Activated CD8-positive, alpha-beta memory T cell treated with anti-CD3 and anti-CD28 coated beads for 36 hours (primary cell): ENCODE measurements at places on chromosomes 5 and 9. TPM values are rescaled to one million over a fixed set of nuclear protein-coding genes. Genes with fewer than 3 reads are reported as not detected.

Gene OXCT1
- total RNA-seq = 131 TPM

Gene MACROH2A1
- 198 TPM for total RNA-seq

Gene OGN
- not detected for total RNA-seq

Gene HTR4
- total RNA-seq = not detected

Gene NUDT2
- total RNA-seq = 30.3 TPM

Gene CDH9
- not detected for total RNA-seq

Gene SLC6A18
- total RNA-seq = not detected

Gene DDX4
- not detected for total RNA-seq

Gene FAM151B
- 0.10 TPM for total RNA-seq

Gene ODF2
- 73.4 TPM for total RNA-seq

Gene SOX30
- total RNA-seq = 0.29 TPM

Gene TMEM203
- 47.1 TPM for total RNA-seq

Gene TUT7
- total RNA-seq = 33.9 TPM

Gene LHX3
- total RNA-seq = not detected

Gene WDR38
- total RNA-seq = not detected

Gene FOXD4L6
- not detected for total RNA-seq

Gene PLEKHG4B
- 0.04 TPM for total RNA-seq

Gene TAF11L10
- total RNA-seq = not detected

Gene CCNJL
- total RNA-seq = not detected

Gene PCDHGA2
- not detected for total RNA-seq

Gene TMEM252
- not detected for total RNA-seq

Gene GNA14
- not detected for total RNA-seq

Gene NPR2
- 9.7 TPM for total RNA-seq

Gene SLCO4C1
- 0.11 TPM for total RNA-seq

Gene SERF1A
- 11.9 TPM for total RNA-seq

Gene NUTM2F
- total RNA-seq = not detected

Gene PCDHA1
- total RNA-seq = not detected

Gene SLC46A2
- total RNA-seq = not detected

Gene ARL10
- 16.7 TPM for total RNA-seq

Gene BRINP1
- total RNA-seq = not detected

Gene PRDM9
- total RNA-seq = not detected

Gene BTNL3
- total RNA-seq = not detected

Gene INSL6
- total RNA-seq = not detected

Gene PDE8B
- total RNA-seq = not detected

Gene TMEFF1
- 0.19 TPM for total RNA-seq

Gene SH3PXD2B
- 0.25 TPM for total RNA-seq

Gene TAF11L9
- total RNA-seq = not detected

Gene NMUR2
- total RNA-seq = not detected

Gene BTNL8
- total RNA-seq = not detected

Gene NPR3
- not detected for total RNA-seq

Gene CAMK4
- 57.4 TPM for total RNA-seq

Gene CCDC183
- total RNA-seq = not detected

Gene ELOVL7
- 0.06 TPM for total RNA-seq

Gene NR6A1
- 2.1 TPM for total RNA-seq

Gene NKD2
- 0.40 TPM for total RNA-seq

Gene COMMD10
- total RNA-seq = 14.5 TPM

Gene CAMK2A
- not detected for total RNA-seq
